ENCODE measurements at places on chromosomes 16 and 17. TPM values are rescaled to one million over a fixed set of nuclear protein-coding genes. Genes with fewer than 3 reads are reported as not detected.

GRCh38 chr16:9837481-9837880, 344.7 kb downstream of the GRIN2A start:
- DNase-seq, result no peak

DNA sequence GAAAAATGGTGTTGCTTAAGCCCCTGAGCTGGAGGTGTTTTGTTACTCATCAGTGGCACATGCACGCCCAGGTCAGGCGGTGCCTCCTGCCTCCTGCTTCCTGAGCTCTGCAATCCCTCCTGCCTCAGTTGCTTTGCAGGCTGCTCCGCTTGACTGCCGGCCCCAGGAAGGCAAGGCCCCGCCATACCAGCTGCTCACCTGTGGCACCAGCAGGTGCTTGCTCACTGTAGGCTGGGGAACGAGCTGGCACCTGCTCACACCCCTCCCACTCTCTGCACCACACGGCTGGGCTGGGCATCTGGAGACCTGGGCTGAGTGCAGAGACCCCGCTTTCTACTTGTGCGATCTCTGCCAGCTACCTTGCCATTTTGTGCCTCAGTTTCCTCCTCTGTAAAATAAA, 200.2 kb downstream of the RBFOX3 start:
- DNase-seq, result no peak

DNA sequence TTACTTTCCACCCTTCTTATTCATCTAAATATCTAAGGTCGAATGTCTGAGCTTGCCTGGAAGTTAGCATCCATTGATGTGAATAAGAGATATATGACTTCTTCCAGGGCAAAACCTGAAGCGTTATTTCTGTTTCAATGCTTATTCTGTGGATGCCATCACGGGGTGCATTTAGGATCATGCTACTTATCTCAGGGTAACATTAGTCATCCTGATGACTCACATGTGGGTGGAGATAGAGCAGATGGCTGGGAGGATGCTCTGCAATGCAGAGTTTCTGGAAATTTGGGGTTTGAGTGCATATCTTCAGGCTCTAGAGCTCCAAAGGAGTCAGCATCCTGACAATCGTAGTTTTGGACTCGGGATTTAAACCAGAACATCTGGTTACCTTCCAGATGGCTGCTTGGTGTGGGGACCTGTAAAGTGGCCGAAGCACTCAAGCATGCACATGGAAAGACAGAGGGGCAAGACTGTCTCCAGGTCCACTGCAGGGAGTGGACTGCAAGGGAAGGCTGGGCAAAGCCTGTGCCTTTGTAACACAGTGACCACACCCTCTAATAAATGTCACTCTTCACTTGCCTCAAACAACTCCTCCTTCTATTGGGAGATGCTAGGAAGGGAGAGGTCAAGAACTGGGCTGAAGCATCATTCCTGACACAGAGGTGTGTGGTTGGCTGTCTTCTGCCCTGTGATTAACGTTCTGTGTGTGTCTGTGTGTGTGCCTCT, 175.2 kb upstream of the SALL1 start:
- peak; percentile 77 for DNase-seq

- DNase-seq, result no peak
Observed at GRCh38 chr16:23650674-23651416, 9.6 kb downstream of the DCTN5 start.

DNA sequence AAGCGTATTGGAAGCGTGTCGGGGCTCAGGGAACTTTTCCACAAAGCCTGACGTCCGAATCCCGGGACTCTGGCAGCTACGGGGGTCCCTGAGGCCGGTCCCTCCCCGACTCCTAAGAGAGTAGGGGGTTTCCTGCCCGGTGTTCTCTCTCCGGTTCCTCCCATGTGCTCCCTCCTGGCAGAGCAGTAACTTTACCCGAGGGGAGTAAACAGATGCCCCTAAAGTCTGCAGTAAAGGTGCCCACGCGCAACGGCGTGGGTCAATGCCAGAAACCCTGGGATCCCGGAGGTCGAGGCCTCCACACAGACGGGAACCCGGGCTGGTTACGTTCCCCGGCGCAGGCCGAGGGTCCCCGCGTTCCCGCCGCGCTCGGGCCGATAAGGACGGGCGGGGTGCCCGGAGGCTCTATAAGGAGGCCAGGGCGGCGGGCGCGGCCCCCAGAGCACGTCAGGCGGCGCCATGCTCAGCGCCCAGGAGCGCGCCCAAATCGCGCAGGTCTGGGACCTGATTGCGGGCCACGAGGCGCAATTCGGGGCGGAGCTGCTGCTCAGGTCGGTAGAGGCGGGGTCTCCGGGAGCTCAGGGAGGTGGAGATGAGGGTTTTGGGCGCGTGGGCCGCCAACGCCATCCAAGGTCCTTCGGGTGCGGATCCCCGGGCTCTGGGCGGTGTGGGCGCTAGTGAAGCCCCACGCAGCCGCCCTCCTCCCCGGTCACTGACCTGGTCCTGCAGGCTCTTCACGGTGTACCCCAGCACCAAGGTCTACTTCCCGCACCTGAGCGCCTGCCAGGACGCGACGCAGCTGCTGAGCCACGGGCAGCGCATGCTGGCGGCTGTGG, at the start of gene HBM:
Gene HBM (plus strand): TSS at position 440 of the 836 bp plus-strand sequence. CDS start 20 bp downstream, at position 460.
- no peak for DNase-seq

DNA sequence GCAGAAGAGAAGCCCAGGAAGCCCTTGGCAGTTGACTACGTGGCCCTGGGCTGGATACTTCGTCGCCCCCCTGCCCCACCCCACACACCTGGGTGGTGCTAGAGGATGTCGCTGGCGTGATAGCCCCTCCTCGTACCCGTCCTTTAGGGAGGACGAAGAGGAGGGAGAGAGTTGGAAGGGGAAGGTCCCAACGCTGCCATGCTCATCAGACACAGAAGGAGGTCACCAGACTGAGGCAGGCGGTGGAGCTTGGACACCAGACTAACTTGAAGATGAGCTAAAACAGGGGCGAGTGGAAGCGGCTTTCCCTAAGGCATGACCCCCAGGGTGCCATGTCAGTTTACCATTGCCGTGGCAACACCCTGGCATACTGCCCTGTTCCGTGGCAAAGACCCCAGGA, 11.0 kb downstream of the AIPL1 start:
- no peak for DNase-seq

- DNase-seq, result no peak
Observed at GRCh38 chr16:27665881-27666280, 115.9 kb downstream of the KATNIP start.

- DNase-seq, result no peak
Observed at GRCh38 chr17:62708587-62708986, 81.1 kb downstream of the MRC2 start.

DNA sequence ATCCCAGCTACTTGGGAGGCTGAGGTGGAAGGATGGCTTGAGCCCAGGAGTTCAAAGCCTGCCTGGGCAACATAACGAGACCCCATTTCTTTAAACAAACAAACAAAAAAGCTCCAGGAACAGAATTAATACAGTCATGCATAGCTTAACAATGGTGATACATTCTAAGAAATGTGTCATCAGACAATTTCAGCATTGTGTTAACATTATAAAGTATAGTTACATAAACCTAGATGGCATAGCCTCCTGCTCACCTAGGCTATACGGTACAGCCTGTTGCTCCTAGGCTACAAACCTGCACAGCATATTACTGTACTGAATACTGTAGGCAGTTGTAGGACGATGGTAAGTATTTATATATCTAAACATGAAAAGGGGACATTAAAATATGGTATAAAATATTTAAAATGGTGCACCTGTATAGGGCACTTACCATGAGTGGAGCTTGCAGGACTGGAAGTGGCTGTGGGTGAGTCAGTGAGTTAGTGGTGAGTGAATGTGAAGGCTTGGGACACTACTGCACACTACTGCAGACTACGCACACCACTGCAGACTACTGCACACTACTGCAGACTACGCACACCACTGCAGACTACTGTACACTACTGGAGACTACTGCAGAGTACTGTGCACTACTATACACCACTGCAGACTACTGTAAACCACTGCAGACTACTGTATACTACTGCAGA, 74.6 kb downstream of the TMC6 start:
- no peak for DNase-seq

DNA sequence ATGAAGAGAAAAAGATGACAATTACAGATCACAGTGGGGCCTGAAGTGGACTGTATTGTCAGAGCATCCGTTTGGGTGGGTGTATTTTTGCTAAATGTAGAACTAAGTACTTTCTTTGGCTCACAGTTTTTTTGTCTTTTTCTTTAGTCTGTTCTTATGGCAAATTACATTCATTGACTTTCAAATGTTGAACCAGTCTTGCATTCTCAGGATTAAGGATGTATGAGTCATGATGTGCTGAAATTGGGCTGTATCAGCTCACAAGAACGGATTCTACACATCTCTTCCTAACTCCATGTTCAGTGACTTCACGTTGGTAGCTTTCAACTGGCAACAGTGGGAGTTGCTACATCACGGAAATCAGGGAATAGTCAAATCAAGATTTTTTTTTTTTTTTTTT, 66.5 kb downstream of the TEX2 start:
- DNase-seq, result no peak

GRCh38 chr16:61295311-61295710, 740.9 kb downstream of the CDH8 start:
- DNase-seq, result peak; percentile 10

GRCh38 chr17:16969931-16970906, 1.7 kb downstream of the TNFRSF13B start:
- no peak for DNase-seq

- peak; percentile 6 for DNase-seq
Observed at GRCh38 chr17:10349403-10349802, 23.4 kb downstream of the MYH13 start.

DNA sequence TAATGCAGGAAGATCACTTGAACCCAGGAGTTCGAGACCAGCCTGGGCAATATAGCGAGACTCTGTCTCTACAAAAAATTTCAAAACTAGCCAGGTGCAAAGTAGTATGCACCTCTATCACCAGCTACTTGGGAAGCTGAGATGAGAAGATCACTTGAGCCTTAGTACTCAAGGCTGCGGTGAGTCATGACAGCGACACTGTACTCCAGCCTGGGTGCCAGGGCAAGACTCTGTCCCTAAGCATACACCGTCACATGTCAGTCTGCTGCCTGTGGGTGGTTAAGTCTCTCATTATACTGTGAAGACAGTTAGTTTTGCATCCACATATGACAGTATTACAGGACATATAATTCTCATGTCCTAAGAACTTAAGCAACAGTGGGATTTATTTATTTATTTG, 21.8 kb downstream of the NMRAL1 start:
- no peak for DNase-seq

DNA sequence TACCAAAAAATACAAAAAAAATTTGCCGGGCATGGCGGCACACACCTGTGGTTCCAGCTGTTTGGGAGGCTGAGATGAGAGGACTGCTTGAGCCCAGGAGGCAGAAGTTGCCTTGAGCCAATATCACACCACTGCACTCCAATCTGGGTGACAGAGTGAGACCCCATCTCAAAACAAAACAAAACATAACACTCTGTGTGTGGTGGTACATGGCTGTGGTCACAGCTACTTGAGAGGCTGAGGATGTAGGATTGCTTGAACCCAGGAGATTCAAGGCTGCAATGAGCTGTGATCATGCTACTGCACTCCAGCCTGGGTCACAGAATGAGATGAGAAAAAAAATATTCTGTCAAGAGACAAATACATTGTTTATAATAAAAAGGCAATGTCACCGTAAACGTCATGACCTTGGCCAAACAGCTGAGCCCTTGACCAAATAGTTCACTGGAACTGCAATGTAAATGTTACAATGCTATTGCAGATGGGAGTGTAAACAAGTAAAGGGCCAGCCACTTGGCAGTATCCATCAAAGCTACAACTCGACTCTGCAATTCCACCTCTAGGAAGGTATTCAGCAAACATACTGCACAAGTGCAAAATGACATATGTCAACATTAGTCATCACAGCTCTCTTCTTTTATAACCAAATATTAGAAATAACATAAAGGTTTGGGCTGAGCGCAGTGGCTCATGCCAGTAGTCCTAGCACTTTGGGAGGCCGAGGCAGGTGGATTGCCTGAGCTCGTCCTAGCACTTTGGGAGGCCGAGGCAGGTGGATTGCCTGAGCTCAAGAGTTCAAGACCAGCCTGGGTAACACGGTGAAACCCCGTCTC, 16.9 kb downstream of the EARS2 start:
- no peak for DNase-seq

DNA sequence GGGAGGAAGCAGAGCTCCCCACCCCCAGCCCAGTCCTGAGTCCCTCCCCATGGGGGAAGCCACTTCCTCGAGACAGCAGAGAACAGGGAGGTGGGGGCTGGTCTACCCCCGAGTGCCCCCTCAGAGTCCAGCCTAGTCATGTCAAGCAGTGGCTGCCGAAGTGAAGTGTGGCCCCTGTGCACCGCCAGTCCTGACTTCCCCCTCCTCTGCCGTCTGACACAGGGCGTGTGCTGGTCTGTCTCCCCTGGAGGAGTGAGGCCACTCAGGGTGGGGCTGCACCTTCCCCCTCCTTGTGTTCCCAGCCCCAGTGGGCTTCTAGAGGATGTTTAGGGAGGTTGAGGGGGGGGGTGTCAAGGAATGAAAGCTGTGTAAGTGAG, 46.9 kb downstream of the MRC2 start:
- no peak for DNase-seq

DNA sequence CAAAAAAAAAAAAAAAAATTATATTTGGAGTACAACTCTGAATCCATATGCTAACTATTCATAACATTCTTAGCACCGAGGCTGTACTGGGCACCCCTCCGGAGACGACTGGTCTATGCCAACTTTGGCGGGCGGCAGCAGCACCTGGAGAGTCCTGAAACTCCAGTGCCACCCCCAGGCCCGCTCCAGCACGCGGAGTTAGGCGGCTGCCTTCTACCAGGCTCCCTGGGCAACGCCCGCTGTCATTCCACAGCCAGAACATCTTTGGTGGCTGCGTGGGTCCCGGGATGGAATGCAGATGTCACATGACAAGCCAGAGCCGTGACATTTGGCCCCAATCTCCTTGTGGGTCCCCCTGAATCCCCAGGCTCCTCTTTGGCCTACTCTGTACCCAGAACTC, 6.2 kb downstream of the TIMP2 start:
- DNase-seq, result no peak

DNA sequence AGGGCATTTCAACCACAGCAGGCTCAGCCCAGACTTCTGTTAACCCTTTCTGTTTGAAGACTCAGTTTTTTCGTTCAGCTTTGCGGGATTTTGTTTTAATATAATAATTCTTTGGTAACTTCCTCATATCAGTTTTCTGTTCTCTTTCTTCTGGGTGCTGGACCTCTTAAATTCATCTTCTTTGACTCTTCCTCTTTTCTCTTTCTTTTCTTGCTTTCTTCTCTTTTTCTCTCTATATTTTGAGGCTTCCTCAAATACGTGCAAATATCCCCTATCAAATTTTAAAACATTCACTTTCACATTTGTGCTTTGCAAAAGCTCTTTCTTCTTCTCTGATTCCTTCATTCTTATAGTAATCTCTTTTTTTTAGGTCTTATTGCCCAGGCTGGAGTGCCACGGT, 136.3 kb downstream of the HS3ST3B1 start:
- DNase-seq, result no peak

GRCh38 chr17:52383493-52384100, 225.1 kb upstream of the CA10 start:
- DNase-seq, result peak; percentile 89

Gene TTLL6
- total RNA-seq, result 0.12 TPM

Gene CCL7
- not detected for total RNA-seq

Gene COTL1
- 197 TPM for total RNA-seq

Gene RILP
- 4.9 TPM for total RNA-seq

Gene TBC1D26
- total RNA-seq, result not detected

Gene CACNG1
- not detected for total RNA-seq
